NCI-H2107 (cell line): ENCODE measurements at places on chromosomes 11 and 22.

DNA sequence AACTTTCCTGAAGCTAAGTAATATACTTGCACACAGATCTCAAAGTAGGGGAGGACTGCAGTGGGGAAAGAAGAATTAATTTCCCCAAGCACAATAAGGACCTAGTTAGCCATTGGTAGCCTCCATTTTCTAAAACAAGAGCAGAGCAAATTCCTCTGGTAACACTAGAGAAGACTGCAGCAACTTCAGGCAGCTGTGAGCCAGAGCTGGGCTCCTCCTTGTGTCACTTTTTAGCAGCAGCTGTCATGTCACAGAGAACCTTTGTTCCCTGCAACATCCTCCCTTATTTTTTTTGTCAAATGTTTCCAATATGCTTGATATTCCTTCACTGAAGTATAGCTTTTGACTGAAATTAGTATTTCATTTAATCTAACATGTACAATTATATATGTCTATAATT is 54.4 kb downstream of the RRAS2 start:
- DNase-seq, result no peak

- DNase-seq, result no peak
Measured at GRCh38 chr11:47099214-47099917, 77.3 kb downstream of the ARFGAP2 start.

GRCh38 chr11:34180040-34180813 is 74.8 kb downstream of the NAT10 start:
- no peak for DNase-seq

DNA sequence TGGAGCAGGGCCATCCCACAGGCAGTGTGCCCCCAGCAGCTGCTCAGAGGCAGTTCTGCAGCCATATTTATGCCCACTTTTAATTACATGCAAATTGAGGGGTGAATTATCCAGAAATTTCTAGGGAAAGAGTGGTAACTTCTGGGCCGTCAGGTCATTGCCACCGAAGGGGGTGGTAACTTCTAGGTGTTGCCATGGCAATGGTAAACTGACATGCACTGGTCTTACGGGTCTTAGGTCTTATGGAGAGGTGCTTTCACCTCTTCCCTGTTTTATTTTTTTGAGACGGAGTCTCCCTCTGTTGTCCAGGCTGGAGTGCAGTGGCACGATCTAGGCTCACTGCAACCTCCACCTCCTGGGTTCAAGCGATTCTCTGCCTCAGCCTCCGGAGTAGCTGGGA is 3.8 kb upstream of the TMEM134 start:
- no peak for DNase-seq

DNA sequence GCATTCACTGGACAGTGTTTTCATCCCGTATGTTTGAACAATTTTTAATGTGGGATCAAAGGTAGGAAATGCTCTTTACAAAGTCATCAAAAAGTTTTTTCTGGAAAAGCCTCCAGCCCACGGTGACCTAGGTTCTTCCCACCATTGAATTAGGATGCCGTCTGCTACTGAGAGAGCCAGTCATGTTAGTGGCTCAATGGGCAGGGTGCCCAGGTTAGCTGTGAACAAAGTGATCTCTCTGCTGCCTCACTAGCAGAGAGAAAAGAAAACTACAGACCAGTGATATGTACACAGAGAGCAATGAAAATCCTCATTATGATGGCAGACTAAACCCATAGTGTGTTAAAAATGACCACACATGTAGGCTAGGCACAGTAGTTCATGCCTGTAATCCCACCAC is 32.4 kb downstream of the KCNQ1 start:
- DNase-seq, result no peak

DNA sequence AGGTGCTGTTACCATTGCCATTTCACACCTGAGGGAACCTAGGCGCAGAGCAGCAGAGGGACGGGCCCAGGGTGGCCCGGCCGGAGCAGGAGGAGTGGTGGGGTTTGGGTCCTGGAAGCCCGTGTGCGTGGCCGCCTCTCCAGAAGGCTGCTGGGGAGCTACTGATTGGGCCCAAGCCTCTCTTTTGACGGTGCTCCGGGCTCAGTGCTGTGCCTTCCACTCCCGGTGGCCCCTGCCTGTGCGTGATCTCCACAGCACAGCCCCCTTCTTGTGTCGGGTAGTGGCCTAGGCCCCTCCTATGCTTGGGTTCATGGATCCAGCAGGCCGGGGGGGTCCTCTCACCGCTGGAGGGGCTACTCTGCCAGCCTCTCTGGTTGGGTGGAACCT is 41.0 kb downstream of the SMIM38 start:
- DNase-seq, result no peak

DNA sequence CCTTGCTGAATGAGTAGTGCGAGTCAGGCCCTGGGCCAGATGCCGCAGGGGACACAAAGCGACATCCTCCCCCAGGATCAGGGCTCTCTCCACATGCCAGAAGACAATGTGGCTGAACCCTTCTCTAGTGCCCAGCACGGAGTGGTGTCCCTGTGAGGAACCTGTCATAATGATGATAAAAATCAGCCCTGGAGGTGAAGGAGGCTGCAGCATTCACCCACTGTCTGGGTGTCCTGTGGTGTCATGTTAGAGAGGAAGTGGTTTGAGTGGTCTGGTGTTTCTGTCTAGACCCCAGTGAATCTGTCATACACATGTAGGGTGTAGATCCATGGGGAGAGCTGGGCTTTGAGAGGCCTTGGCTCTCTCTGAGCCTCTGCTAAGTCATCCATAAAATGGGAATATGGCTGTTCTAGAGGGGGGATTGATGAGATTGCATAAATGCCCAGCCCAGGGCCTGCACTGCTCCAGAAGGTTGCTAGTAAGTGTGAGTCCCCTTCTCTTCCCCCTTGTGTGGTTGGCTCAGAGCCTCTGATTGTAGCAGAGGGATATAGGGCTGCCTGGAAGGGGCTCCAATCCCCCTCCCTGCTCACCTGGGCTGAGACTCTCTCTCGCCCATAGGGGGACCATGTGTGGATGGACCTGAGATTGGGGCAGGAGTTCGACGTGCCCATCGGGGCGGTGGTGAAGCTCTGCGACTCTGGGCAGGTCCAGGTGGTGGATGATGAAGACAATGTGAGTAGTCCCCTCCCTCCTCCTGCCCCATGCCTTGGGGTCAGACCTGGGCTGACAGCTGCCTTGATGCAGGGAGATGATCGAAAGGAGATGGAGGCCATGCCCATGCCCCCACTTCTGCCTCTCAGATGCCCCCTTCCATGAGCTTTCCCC is 14.3 kb downstream of the MYO7A start:
- DNase-seq, result no peak

DNA sequence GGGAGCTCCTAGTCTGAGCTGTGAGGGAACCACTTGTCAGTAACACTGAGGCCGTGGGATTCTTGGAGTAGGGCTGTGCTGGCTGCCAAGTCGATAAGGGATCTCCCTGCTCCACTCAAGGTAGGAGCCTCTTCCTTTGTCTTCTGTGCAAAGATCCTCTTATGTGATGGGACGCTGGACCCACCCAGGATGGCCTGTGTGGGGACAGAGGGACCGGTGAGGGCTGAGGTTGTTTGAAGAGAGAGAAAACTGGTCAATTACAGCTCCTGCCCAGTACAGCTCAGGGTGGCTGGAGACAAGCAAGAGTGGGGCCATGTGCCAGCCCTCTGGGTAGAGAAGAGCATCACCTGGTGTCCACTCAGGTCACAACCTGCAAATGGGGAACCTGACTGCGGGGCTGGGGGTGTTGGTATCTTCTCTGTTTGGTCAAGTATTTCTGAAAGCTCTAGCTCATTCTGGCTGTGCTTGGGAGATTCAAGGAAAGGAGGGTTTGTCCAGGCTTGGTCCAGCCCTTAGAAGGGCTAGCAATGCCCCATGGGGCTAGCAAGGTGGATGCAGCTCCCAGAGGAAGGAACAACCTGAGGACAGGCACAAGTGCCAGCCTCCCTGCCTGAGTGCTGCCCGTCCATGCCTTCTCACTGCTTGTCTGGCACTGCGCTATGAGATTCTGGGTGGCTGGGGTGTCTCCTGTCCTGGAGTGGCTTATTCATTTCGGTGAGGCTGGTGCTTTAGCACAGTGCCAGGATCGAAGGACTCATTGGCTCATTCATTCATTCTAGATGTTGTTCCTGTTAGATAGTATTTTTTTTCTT is 27.6 kb upstream of the BAIAP2L2 start:
- no peak for DNase-seq

- no peak for DNase-seq
Measured at GRCh38 chr11:13277768-13278608, at the start of gene BMAL1. Gene BMAL1 (plus strand): TSS chr11:13277790. CDS start chr11:13354309, 76,519 bp downstream.

GRCh38 chr11:4543561-4543960 is 1.4 kb upstream of the OR52M1 start:
- DNase-seq, result no peak

DNA sequence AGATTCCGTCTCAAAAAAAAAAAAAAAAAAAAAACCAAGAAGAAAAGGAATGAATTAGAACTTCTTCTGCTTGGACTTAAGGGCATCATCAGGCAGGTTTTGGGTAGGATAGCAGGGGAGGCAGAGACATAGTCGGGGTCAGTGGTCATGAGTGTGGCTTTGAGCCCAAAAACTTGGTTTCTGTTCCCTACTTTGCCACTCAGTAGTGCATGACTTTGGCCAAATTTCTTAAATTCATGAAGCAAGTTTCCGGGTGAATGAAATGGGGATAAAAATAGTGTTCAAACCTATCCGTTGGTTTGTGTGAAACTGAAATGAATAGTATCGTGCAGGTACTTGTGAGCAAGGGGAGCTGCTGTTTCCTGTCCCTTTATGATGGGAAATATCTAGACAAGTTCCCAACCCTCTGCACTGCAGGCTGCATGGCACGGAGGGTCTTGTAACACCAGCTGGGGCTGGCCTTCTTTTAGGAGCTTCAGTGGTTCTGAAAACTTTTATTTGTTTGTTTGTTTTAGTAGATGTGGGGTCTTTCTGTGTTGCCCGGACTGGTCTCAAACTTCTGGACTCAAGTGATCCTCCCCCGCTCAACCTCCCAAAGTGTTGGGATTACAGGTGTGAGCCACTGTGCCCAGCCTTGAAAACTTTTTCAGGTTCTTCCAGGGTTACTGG is 18.4 kb downstream of the NEAT1 start:
- DNase-seq, result no peak

- DNase-seq, result no peak
Measured at GRCh38 chr11:35629511-35629910, 11.3 kb downstream of the FJX1 start.

- peak; percentile 69 for DNase-seq
Measured at GRCh38 chr11:13462901-13463778, at the start of gene BTBD10. Gene BTBD10 (minus strand): TSS chr11:13463222. CDS start chr11:13445124, 18,098 bp downstream.

- DNase-seq, result no peak
Measured at GRCh38 chr11:135022454-135022853, 610.4 kb upstream of the B3GAT1 start.

- DNase-seq, result peak; percentile 46
Measured at GRCh38 chr11:126830216-126830806, 170.3 kb downstream of the KIRREL3 start.

DNA sequence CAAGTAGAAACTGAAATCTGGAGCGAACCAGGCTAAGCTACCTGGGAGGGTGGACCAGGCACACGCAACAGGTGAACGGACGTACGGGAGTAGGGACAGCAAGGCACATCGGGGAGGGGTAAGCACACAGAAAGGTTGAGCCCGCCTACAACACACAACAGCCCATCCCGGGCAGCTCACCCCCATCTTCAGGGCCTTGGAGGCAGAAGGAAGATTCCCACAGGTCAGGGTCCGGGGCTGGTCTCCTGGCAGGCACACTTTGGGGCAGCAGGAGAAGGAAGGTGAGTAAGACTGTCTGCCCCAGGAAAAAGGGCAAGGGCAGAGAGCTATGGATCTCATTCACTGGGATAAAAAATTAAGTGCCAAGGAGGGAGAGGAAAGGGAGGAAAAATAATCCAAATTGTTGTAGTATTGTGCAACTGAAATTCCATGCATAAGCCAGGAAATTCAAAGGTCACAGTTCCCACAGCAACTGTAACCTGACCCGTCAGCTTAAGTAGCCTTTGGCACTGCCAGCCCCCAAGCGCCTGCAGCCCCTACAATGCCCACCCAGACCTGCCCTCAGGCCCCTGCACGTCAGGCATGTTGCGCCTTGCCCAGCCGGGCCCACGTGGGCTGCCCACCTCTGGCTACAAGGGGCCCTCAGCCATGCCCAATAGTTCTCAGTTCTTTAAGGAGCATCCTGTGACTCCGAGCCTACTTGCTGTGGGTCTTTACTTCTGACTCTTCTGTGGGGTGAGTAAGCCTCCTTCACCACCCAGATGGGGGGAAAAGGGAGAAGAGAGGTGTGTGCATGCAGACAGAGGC is 51.8 kb downstream of the MICAL3 start:
- DNase-seq, result no peak

GRCh38 chr11:5507933-5508305 is 1.8 kb downstream of the UBQLN3 start:
- no peak for DNase-seq

GRCh38 chr22:49906071-49906798 is 12.0 kb downstream of the ALG12 start:
- DNase-seq, result no peak

DNA sequence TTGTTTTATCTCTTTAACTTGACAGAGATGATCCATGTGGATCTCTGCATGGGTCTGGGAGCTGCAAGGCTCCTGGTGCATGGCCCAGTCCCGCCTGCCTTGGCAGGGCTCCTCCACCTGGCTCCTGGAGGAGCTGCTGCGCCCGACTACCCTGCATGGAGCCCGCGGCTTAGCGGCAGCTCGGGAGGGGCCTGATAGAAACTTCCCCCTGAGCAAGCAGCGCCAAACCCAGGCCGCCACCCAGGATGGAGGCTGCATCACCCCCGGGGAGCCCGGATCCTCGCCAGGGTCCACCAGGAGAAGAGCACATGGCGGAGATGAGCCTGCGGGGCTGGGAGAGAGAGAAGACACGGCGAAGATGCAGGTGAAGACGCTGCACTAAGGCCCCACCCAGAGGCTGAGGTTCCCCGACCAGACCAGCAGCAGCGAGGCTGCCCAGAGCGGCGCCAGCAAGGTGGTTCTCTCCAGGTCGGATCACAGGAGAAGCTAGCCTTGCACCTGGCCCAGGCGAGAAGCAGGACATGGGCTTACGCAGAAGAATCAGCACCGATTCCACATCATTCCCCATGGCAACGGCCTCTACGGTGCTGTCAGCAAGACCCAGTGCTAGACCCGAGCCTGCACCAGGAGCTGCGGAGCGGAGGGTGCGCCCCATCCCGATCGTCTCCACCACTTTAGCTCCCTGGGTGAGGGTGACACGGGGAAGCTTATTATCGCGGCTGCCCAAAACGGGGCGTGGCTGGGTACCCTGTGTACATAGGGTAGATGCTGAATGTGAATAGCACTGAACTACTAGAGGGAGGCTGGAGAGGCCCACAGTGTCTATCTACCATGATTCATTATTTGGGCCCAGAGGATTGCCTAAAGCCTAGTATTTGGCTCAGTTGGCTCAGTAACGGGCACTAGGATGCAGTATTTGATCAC is 41.3 kb upstream of the VPREB1 start:
- no peak for DNase-seq

DNA sequence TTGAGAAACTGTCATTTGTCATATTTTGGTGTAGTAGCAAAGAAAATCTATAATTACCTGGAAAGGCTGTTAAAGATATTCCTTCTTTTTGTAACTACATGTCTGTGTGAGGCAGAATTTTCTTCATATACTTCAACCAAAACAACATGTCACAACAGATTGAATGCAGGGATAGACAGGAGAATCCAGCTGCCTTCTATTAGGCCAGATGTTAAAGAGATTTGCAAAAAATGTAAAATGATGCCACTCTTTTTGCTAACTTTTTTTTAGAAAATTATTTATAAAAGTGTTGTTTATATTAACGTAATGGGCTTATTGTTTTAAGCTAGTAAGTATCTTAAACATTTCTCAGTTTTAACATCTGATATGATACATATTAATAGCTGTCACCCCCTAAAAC is 12.7 kb downstream of the DGKZ start:
- DNase-seq, result no peak
